ENCODE measurements at places on chromosomes 2 and 18.

GRCh38 chr2:218066926-218067515, 2.0 kb upstream of the RUFY4 start:
- DNase-seq = no peak

GRCh38 chr2:137316075-137316474, 550.7 kb downstream of the THSD7B start:
- DNase-seq = no peak

DNA sequence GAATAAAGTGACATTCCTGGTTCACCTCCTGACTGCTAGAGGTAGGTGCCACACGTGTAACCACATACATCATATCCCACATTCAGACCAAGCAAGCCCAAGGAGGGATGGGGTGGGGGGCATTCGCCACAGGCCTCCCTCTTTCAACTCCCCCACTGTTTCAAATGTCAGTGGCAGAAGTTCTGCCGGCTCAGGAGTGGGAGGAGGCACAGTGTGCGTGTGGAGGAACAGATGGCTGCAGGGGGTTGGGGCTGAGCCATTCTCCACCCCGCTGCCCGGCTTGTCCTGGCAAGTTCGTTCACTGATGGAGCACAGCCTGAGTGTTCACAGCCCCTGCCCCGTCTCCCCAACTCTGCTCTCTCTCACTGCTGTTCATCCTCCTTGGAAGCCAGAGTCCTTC, 75.4 kb upstream of the TANC1 start:
- peak; percentile 31 for DNase-seq

DNA sequence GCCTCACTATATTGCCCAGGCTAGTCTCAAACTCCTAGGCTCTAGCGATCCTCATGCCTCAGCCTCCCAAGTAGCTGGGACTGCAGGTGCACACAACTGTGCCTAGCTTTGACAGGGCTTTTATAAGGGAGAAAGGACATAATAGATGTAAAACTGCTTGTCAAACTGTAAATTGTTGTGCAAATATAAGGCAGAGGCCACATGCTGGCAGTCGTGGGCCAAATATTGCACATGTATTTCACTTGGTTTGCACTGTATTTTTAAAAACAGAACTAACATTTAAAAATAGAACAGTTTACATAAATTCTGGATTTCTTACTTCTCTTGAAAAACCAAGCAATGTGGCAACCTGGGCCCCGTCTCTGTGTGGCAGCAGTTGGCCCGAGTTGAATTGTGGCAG, 31.2 kb upstream of the MYO3B start:
- DNase-seq = no peak

- no peak for DNase-seq
Observed at GRCh38 chr2:208294482-208295024, 28.5 kb downstream of the PIKFYVE start.

- peak; percentile 68 for DNase-seq
Observed at GRCh38 chr2:224242561-224242960, 159.3 kb downstream of the FAM124B start.

DNA sequence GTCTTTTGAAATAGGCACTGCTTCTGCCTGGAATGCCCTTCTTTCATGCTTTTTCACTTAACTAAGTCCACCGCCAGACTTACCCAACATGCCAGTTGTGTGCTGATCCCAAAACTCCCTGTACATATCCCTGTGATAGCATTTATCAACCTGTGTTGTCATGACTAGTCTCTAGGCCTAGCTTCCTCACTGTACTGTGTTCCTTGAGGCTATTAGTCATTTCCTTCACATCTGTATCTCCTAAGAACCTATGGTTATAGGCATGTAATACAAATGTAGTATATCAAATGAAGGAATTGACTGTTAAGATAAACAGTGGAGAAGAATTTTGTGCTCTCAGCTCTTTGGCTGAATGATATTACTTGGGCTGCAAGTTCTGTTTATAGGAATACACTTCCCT, 184.3 kb downstream of the CYRIA start:
- no peak for DNase-seq

DNA sequence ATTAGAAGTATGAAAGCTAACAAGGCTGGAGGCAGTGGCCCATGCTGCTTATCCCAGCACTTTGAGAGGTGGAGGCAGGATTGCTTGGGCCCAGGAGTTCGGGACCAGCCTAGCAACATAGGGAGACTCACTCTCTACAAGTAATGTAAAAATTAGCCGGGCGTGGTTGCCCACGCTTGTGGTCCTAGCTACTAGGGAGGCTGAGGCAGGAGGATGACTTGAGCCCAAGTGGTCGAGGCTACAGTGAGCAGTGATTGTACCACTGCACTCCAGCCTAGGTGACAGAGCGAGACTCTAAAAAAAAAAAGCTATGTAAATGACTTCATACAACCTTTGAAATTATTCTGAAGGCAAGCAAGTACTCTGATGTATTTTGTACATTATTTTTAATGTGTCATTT, 1.5 kb downstream of the RMDN2 start:
- DNase-seq = no peak

DNA sequence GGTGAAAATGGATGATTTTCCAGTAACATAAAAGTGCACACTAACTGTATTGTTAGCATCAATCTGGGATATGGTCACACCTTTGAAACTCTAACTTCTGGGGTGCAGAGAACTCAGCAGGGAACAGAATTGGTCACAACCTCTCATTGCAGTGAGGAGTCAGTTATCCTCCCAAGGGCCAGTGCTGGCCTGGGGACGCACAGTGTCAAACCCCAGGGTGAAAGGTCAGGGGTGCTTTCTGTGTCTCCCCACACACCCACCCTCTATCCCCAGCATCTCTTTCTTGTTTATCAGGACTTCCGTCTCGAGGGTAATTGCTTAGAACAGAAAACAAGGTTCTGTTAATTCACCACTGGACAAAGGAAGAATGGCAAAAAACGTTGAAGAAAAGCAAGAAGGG, 208.7 kb downstream of the DLGAP1 start:
- no peak for DNase-seq

- peak; percentile 81 for DNase-seq
Observed at GRCh38 chr2:164992818-164993217, 37.5 kb upstream of the SLC38A11 start.

DNA sequence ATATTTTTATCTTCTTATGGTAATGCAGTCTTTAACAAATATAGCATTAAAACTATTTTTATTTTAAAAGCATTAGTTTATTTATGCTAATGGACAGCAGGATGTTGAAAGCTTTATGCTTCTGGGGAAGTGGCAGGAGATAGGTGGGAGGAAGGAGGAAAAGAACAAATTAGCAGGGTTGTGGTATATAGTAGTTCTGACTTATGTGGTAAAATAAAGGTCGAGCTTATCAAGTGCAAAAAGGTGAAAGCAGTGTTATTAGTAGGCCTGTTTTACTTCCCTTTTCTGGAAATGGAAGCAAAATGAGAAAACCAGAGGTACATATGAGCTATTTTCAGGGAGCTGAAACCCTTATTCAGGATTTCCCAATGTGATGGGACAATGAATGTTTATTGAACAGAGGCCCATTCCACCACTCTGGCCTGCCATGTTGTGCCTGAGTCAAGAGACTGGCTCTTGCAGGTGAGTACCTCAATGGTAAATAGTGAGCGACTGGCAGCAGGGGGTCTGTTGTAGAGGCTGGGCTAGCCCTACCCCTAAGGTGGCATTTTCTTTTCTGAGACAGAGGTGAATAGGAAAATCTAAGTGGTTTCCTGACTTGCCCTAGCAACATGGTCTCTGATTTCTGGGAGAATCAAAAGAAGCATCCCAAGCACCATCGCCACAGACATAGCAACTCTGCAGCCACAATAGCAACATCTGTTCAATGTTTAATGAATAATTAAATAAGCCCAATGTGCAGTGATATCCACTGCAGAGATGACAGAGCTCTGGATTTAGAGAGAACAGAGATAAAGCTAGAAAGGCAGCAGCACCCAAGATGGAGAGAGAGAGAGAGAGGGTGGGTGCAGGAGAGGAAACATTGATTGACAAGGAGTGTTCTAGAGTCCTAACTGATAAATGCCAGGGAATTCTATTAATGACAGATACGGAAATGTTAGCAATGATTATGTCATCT, 119.7 kb downstream of the UPP2 start:
- no peak for DNase-seq

DNA sequence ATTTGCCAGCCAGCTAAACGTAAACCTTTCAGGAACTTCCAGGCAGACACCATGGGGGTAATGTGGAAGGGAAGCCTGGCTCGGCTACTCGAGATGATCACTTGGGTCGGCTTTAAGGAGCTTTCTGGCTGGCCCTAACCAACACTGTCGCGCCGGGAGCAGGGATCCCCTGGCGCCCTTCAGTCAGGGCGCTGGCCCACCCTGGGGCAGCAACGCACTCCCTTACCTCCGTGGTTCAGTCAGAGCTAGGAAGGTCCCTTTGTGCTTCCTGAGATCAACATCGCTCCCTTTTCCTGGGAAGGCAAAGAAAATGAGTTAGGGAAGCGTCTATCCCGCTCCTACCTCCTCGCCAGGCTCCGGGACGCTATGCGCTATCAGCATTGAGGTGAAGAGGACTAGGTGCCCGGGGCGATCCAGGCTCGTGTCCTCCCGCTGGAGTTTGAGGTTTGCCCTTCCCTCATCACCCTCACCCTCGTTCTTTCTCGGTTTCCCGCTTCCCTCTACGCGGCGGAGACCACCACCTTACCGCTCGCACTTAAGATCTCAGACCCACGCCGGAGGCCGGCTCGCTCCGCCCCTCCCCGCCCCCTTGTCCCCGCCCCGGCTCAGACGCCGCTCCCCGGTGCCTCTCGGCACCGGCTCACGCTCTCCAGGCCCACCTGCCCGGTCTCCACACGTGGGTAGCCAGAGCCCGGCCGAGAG, 449 bp upstream of the ATRAID start:
- DNase-seq = peak; percentile 6

DNA sequence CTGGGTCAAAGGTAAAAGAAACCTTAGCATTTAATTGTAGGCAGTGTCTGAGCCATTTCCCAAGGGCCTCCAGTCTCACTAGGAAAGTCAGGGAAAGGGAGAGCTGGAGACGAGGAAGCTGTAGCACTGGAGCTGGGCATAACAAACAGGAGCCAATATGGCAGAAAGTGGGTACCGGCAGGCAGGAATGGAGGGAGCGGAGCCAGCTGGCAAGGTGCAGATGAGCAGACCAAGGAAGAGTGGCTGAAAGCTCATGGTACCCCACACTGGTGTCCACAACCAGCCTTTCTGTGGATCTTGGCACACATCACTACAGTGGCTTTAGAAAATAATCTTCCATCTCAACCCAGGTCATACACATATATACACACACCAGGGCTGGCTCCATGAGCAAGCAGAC, 40.0 kb downstream of the ANKRD44 start:
- DNase-seq = no peak

- no peak for DNase-seq
Observed at GRCh38 chr2:60215386-60215901, 338.0 kb downstream of the BCL11A start.

- DNase-seq = peak; percentile 41
Observed at GRCh38 chr2:121454549-121455090, 76.1 kb upstream of the RNU4ATAC start.

DNA sequence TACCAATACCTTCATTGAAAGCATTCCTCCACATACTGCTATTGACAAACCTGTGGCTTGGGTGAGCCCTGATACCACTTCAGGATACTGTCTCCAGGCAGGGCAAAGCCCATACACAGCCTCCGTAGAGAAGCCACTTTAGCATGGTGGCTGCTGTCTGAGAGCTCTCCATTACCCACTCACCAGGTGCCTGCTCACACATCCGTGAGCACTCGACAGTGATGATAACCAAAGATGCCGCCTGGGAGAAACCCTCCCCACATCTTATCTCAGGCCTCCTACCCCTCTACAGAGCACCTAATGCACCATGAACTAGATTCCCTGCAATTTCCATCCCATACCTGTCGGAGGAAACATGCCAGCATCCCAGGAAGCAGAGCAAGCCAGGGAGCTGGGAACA, 57.6 kb upstream of the KLHL29 start:
- DNase-seq = no peak

- DNase-seq = no peak
Observed at GRCh38 chr18:31591628-31592027, at the start of gene TTR. Gene TTR, plus strand, starts transcription at chr18:31591877. Its CDS starts 26 bp downstream, at chr18:31591903.

GRCh38 chr2:151757861-151758260, 23.6 kb upstream of the NEB start:
- peak; percentile 50 for DNase-seq

- peak; percentile 27 for DNase-seq
Observed at GRCh38 chr2:179237209-179237946, 27.3 kb downstream of the SESTD1 start.

DNA sequence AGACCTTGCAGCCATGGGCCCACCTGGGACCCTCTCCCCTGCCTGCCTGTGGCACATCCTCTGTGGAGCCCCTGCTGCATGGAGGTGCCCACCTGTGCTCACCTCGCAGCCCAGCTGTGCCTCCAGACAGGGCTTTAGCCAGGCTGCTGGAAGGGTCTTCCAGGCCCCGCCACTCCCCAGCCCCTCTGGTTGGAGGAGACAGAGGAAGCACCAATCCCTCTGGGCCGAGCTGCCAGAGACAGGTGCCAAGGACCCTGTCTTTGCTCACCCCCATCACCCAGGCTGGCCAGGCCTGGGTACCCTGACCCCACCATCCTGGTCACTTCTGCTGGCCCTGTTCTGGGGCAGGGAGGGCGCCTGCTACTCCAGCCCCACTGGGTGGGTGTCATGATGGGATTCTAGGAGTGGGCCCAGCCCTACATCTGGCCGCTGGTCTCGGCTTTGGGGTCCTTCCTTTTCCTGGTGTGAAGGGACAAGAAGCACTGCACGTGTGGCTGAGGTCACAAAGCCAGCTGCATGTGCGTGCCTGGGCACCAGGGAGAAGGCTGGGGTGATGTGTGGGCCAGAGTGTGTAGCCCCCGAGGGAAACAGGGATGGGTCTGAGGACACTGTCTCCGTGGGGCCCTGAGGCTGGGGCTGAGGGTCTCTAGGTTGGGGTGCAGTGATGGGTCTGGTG, 9.3 kb upstream of the NEU4 start:
- DNase-seq = no peak

DNA sequence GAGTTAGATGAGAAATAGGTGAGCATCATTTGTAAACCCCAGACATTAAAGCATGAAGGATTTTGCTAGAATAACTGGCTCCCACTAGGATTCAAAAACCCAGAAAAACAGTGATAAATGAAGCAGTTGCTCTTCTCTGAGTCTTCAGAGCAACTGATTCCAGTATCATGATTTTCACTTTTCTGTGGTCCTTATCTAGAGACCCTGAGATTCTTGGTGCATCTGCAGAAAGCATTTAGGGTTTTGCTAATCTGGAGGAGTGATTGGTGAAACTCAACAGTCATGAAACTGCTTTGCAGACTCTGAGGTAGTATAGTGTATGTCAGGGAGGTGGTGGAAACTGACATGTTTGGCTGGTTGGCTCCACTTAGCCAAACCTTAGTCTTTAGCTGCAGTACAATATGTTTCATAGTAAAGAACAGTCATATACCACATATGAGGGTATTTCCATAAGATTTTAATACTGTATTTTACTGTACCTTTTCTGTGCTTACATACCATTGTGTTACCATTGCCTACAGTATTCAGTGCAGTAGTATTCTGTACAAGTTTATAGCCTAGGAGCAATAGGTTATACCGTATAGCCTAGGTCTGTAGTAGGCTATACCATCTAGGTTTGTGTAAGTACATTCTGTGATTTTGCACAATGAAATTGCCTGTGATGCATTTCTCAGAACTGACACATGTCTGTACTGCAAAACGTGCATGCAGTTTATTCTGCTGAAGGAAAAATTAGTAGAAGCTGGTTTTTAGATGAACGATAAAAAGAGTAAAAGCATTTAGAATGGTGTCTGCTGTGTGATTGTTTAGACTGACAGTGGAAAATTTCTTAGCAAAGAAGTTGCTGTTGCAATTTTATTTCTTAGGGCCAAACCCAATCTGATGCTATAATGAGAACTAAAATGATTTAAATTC, 23.8 kb downstream of the EML4 start:
- DNase-seq = no peak
